ENCODE measurements at places on chromosomes 3 and 15.

DNA sequence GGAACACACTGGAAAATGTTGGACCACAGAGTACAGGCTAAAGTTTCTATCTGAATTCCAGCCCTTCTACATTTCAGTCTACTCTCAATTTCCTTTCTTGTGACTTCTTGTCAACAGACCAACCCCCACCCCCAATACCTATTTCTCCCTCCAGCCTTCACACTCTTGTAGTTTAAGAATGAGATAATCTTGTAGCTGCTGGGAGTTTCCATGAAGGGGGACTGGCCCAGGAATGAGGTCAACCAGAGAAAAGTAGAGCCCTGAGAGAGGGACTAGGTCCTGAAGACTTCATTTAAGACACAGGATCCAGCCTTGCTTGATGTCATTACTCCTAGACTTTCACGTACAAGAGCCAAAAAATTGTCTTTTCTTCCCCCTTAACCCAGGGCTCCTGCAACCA is 29.5 kb upstream of the FAM107A start:
- DNase-seq = no peak

DNA sequence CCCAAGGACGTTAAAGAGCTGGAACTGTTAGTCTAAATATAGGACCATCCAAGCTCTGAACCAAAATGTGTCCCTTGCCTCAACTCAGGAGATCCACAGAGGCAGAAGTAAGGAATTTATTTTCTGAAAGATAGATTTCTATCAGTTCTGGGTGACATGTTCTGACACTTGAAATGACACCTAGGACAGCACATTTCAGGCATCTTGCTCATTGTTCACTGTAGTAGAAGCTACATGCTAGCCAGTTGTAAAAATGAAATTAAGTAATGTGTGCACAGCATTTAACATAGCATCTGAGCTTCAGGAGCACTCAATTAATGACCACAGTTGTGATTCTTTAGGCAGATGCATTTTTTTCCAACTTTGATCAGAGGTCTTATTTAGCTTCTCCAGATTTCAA is 567 bp downstream of the CCR2 start:
- DNase-seq = no peak

GRCh38 chr15:24962880-24963279 is 8.1 kb downstream of the SNRPN start:
- DNase-seq = no peak

- no peak for DNase-seq
Observed at GRCh38 chr15:41756198-41756597, 18.1 kb upstream of the MAPKBP1 start.

- DNase-seq = no peak
Observed at GRCh38 chr15:100778831-100779288, 100.8 kb upstream of the ALDH1A3 start.

DNA sequence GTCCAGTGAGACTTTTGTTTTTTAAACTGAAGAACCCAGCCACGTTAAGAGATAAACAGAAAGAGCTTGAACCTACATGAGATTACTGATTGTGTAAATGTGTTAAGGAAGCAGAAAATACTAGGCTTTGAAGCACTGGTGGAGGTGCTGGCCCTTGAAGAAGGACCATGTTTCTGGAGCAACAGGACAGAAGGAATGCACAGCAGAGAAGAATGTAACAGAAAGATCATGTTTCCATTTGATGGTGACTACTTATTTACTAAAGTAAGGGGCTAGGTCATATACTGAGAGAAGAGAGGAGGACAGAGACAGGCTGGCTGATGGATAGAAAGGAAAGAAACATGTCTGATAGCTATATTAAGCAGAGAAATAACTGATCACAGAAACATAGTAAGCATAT is 88.8 kb downstream of the CLASP2 start:
- DNase-seq = no peak

DNA sequence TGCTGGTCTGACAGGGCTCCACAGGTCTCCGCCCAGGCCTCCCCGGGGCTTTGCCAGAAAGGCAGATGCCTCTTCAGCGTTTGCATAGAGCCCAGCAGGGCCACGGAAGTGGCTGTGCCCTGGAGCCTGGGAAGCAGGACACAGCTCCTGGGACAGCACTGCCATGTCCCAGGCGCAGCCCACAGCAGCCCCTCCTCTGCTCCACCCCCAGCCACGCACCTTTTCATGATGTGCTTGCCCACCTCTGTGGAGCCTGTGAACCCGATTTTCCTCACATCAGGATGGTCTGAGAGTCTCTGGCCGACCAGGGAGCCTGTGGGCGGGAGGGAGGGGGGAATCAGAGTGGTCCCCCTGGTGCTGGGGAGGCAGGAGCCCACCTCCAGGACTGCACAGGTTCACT is 33.9 kb upstream of the SLC41A3 start:
- DNase-seq = no peak

- DNase-seq = peak; percentile 30
Observed at GRCh38 chr15:62558640-62559380, 393.7 kb upstream of the C2CD4B start.

GRCh38 chr3:55827786-55828185 is 340.7 kb upstream of the WNT5A start:
- DNase-seq = no peak

- no peak for DNase-seq
Observed at GRCh38 chr3:179147514-179147872, 664 bp upstream of the PIK3CA start.

DNA sequence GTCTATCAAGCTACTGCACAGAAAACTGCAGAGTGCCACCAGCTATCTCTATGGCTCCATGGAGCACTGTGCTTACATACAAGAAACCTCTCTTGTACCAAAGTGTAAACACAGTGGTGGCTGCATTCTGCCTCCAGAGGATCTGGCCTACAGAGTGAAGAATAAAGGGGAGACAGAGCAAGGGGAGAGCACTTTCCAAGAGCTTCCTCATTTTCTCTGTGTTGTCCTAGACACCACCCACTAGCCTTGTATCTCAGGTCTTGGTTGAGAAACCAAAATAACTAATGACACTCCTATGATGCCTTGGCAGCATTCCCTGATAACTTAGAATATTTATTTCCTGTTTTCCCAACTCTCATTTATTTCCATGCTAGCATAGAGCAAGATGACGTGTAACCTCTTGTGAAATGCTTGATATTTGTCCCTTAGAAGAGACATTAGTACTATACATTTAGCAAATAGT is 56.9 kb upstream of the PHLDB2 start:
- no peak for DNase-seq

- DNase-seq = no peak
Observed at GRCh38 chr3:127013181-127013580, 30.3 kb downstream of the PLXNA1 start.

GRCh38 chr3:123695731-123696640 is 111.1 kb upstream of the HACD2 start:
- no peak for DNase-seq

DNA sequence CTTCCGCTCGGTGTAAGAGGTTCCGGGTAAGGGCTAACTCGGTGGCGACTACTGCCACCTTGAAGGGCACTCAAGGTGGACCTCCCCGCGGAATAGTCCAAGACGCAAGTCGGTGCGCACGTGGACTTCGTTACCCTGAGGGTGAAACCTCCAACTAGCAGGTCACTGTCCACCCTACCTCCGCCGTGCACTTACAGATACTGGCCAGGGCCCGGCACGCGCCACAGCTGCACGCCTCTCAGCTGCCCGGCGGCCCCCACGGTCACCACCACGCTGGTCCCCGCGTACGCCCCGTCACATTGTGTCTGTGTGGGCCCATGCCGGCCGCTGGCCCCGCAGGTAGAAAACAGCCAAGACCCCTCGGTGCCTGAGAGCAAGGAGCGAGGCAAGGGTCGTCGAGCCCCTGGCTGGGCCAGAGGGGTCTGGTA is 1.1 kb downstream of the LTK start:
- DNase-seq = no peak

- no peak for DNase-seq
Observed at GRCh38 chr3:123952844-123953520, 8.0 kb downstream of the CCDC14 start.

DNA sequence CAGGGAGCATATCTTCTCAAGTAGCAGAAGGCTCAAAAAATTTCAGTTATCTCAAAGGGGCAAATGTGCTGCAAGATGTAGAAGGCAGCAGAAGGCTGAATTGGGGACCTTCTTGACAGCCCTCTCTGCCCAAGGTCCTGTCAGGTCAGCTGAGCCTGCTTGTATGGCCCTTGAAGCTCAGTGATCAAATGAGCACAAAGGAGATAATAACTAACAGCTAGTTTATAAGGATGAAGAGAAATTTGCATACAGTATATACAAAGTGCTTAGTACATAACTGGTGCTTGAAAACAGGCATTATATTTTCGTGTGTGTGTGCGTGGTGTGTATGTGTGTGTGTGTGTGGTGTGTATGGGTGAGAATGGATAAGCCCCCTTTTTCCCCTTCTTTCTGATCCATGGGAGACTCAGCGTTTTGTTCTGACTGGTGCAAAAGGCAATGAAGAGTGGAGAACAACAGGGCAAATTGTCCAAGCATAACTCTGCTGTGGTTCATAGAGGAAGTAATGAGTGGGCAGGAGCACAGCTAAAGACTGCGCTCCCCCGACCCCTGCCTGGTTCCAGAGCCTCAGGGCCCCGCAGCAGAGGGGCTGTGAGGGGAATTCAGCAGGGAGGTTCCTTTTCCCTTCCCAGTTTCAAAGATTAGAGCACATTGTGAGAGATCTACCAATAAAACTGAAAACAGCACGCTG is 356.8 kb upstream of the NR2F2 start:
- no peak for DNase-seq

DNA sequence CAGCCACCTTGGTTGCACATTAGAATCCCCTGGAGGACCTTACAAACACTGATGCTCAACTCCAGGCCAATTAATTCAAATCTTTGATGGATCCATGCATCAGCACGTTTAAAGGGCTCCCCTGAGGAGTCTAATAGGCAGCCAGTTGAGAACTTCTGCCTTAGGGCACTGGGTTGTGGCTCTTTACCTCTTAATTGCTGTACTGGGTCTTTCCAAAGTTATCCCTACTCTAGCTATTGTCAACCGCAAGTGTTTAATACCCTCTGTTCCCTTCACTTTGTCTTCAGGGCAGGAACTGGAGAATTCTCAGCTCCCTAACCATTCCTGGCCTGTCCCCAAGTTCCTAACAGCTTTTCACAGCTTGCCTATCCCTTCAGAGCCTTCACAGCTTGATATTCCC is 15.0 kb upstream of the FAM174B start:
- no peak for DNase-seq

DNA sequence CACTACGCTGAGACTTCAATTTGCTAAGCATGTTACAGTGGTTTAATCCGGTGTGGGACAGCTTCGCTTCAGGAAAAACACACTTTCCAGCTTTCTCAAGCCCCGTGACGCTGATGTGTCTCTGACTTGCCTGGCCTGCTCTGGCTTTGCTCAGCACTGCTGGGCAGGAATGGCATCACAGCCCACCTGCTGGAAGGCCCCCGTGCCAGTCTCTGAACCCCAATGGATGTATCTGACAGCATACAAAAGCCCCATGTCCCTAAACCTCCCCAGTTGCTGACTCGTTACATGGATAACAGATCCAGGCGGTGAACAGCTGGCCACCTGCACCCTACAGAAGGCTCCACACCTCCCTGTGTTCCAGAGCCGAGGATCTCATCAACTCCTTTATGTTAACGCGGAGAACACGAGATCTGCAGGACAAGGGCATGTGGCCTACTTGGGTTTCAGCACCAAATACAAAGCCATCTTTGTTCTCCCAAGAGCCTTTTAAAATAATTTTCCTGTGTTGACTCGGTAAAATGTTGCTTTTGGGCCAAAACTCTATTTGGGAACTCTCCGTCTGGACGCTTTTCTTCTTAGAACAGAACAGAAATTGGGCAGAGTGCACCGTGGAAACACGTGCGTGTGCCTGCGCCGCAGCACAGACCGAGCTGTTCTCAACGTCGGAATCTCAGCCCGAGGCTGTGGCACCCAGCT is 61.4 kb downstream of the ATP10A start:
- DNase-seq = no peak

DNA sequence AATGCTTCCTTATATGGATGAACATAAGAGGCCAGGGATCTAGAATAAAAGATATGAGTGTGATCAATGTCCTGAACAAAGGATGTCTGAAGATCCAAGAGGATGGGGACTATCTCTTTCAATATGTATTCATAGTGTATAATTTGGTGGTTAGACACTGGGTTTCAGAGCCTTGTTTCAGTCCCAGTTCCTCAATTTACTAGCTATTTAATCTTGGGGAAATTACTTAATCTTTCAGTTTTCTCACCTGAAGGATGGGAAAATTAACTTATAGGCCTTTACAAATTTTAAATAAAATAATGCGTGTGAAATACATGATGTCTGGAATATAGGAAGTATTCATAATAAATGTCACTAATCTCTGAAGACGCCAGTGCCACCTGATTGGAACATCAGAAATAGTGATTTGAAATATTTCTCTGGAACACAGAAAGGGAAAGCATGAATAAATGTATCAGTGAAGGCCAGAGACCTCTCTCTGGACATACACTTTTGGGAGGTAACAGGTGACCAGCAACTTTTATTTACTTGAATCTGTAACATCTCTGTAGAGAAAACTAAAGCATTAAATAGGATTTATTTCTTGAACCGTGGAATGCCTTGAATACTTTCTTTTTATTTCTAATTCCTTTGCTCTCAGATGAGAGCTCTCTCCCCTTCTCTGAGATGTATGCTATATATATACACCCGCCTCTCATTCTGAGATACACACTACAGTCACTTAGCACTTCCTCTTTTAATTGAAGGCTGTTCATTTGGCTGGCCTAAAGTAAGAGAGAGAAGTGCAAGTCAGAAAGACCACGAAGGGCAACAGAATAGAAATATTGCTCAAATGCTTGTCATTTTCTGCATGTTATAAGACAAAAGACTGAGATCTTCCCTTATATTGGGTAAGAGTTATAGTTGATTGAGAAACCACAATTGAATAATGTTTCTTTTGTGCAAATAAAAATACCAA is 407.1 kb downstream of the LSAMP start:
- DNase-seq = no peak

- no peak for DNase-seq
Observed at GRCh38 chr15:79365765-79366164, 54.9 kb downstream of the TMED3 start.

DNA sequence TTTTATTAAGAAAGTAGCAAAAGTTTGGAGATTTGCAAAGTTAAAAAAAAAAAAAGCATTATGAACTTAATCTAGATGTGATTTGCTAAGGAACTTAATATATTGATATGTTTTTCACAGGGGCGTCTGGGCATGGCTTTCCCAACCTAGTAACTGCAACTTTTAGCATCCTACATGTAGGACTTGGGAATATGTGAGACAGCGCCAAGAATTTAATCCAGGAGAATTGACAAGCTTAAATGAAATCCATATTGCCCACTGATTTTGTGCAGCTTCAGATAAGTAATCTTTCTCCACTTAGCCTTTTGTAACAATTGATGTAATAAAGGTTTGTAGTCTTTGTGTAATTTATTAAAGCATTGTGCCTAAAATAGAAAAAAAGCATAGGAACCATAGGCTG is 982 bp upstream of the GABPB1 start:
- no peak for DNase-seq

DNA sequence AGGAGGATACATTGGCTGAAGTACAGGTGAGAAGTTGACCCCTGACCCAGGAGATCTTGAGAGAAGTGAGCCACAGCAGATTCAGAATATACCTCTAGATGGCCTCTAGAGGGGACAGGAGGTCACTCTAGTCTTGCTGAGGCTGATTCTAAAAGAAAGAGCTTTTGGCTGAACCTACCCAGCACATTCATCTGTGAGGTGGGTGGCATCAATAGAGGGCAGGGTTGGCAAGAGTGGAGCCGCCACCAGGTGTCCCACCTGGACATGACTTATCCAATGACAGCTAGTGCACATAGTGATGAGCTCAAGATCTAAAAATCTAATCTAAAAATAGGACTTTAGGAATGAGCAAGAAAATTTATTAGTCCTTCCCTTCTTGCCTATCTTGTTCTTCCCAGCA is 51.6 kb downstream of the CYP19A1 start:
- no peak for DNase-seq
